Omental fat pad (tissue), 4 donors: ENCODE measurements at places on chromosomes 3 and 15. TPM values are rescaled to one million over a fixed set of nuclear protein-coding genes. Genes with fewer than 3 reads are reported as not detected.

The ROPN1 gene
- total RNA-seq = not detected

The KPNA4 gene
- 25.7 TPM for total RNA-seq

The KCNMB3 gene
- total RNA-seq = 6.3 TPM

The GRM2 gene
- 0.19 TPM for total RNA-seq

The CLRN1 gene
- total RNA-seq = not detected

The SYNM gene
- 47.3 TPM for total RNA-seq

DNA sequence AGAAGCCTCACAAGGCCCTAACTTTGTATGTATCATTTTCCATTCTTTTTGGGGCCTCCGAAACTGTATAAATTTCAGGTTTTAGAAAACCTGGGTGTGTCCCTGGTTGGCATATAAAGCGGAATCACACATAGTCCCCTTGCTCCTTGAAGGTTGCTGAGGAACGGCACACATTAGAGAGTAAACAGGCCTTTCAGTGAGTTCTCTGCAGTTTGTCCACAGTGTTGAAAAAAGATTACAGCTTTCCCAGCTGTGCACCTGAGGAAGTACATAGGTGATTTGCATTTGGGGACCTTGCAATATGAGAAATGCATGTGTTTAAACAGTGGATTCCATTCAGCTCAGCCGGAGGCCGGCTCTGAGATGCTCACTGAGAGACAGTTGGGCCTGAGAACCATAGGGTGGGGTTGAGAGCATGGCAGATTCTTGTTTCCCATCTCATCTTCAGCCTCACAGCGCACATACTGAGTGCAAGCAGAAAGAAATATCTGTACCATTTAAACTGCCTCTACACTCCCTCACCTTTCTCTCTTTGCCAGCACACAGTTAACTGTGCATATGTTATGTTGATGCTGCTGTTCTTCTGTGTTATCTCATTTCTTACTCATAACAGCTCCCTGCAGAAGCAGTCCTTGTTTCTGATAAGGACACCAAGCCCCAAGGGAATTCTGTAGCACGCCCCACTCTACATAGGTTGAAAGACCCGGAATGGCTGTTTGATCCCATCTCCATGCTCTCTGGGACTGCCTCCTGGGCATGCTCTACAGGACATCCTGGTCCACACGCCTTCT is 60.4 kb downstream of the BOC start:
- no peak for DNase-seq

GRCh38 chr15:35545824-35546510 is at the start of gene DPH6:
Gene DPH6, minus strand, starts transcription at chr15:35546165. Its CDS starts 24 bp downstream, at chr15:35546141.
- peak; percentile 40 for DNase-seq

- DNase-seq = no peak
These were observed 272.0 kb downstream of the KLF13 start for GRCh38 chr15:31598620-31599019.

GRCh38 chr15:66293419-66294156 is at the start of gene DIS3L:
Gene DIS3L, plus strand, starts transcription at chr15:66293568. Its CDS starts 29 bp downstream, at chr15:66293597.
- DNase-seq = no peak

DNA sequence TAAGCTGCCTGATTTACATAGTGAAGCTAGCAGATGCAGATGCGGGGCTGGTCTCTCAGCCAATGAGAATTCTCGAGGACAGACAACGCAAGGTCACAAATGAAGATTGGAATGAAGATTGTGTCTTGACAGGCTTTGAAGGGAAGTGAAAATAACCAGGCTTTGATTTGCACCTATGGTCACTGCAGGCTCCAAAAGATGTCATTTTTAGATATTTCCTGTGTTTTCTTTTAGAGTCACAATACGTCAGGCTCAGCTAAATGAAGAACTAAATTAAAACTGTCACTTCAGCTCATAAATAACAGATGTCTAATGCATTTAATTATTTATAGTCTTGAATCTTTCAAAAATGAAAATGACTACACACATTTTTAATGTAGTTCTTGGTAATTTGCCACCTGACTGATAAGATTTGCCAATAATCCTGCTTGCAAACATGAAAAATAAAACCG is 99.5 kb downstream of the SQOR start:
- no peak for DNase-seq

GRCh38 chr15:25368850-25369249 is 70.0 kb downstream of the UBE3A start:
- DNase-seq = no peak

DNA sequence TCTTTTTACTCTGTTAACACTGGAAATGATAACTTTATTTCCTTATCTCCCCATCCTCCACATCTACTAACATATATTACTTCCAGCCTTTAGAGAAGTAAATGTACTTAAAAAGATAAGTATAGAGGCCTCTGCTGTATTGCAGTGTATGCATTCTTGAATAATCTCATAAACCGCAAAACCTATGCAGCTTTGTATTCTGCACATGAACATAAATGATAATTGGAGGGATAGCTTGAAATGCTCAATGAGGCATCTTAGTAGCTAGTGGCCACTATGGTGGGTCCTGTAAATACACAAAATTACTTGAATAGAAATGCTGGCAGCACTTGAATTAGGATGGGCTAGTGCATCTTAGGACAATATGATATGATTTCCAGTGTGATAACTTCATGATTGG is 77.0 kb downstream of the LYSMD4 start:
- DNase-seq = no peak

GRCh38 chr3:132788301-132788671 is 66.1 kb upstream of the NPHP3 start:
- DNase-seq = no peak

GRCh38 chr15:64264502-64264901 is 91.5 kb downstream of the CSNK1G1 start:
- no peak for DNase-seq
